ENCODE measurements at places on chromosomes 12 and 14. TPM values are rescaled to one million over a fixed set of nuclear protein-coding genes. Genes with fewer than 3 reads are reported as not detected.

GRCh38 chr12:110109037-110109836, 14.9 kb upstream of the IFT81 start:
- DNase-seq = peak; percentile 40

DNA sequence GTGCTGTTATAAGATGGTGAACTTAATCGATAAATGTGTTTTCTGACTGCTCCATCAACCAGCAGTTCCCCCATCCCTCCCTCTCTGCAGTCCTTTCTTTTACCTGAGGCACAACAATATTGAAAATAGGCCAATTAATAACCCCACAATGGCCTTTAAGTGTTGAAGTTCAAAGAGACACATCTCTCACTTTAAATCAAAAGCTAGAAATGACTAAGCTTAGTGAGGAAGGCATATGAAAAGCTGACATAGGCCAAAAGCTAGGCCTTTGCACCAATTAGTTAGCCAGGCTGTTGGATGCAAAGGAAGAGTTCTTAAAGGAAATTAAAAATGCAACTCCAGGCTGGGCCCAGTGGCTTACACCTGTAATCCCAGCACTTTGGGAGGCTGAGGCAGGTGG, 43.7 kb downstream of the SAV1 start:
- DNase-seq = no peak

DNA sequence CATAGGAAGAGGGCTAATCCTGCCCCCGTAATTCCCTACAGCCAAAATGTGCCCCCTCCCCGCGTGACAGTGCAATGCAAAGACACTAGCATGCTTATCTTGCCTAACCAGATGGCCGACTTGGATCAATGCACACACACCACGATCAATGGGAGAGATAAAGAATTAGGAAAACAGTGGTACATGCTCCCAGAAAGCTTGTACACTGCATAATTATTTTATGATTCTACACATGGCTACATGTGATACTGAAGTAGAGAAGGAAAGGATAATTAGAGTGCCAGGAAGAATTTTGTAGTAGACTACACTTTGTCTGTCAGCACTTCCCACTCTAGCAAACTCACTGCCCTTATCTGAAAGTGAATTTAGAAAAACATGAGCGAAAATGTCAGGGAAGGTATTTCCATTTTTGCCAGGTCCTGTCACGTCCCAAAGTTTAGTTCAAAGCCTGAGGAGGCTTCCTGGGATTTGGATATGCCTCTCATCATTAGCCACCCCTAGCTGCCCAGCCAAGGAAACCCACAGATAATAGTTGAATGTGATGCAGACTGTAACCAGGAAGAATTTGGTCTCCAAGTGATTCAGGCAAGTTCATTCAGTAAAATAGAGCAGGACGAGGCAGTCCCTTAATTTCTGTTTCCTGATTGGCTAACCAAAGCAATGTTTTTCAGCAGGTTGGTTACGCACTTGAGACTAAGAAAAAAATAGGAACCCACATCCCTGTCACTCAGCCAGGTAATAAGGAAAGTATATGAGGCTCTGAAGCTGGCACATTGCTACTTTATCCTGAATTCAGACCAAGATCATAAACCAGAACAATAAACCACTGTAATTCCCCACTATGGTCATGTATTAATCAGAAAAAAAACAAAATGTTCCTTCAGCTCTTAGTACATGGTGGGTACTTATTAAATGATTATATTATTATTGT, 199.6 kb upstream of the OTX2 start:
- no peak for DNase-seq

The PTPRR gene
- 0.46 TPM for total RNA-seq

The HOXC10 gene
- 15.7 TPM for total RNA-seq

The LRRC43 gene
- total RNA-seq = 2.5 TPM

The L3HYPDH gene
- total RNA-seq = 19.5 TPM

DNA sequence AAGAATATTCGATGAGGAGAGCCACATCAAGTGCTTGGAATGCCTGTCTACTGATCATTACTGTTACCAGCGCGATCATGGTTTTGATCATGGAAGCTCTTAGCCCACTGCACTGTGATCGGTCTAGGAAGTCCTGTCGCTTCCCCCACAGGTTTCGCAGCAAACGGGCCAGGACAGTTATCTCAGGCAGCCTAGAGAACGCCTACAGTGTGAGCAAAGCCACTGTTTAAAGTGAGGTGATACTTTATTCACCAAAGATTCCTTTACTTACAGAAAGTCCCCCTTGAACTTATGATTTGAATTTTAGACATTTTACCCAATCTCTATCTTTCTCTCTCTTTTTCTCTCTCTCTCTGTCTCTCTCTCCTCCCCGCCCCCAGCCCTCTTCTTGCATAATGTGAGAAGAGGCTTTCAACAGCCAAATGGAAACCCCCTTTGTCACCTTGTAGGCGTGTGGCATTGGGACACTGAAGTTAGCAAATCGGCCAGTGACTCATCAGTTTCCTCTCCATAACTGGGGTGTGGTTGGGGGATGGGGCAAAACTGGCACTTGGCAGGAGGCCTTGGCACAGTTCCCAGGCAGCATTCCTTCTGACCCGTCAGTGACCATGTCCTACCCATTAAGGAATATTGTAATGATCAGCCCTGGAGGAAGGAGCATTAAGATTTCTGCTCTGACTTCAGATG, 214.8 kb downstream of the CHST11 start:
- peak; percentile 99 for DNase-seq

The INHBC gene
- not detected for total RNA-seq

- no peak for DNase-seq
Observed at GRCh38 chr12:92061061-92061460, 84.6 kb downstream of the BTG1 start.

DNA sequence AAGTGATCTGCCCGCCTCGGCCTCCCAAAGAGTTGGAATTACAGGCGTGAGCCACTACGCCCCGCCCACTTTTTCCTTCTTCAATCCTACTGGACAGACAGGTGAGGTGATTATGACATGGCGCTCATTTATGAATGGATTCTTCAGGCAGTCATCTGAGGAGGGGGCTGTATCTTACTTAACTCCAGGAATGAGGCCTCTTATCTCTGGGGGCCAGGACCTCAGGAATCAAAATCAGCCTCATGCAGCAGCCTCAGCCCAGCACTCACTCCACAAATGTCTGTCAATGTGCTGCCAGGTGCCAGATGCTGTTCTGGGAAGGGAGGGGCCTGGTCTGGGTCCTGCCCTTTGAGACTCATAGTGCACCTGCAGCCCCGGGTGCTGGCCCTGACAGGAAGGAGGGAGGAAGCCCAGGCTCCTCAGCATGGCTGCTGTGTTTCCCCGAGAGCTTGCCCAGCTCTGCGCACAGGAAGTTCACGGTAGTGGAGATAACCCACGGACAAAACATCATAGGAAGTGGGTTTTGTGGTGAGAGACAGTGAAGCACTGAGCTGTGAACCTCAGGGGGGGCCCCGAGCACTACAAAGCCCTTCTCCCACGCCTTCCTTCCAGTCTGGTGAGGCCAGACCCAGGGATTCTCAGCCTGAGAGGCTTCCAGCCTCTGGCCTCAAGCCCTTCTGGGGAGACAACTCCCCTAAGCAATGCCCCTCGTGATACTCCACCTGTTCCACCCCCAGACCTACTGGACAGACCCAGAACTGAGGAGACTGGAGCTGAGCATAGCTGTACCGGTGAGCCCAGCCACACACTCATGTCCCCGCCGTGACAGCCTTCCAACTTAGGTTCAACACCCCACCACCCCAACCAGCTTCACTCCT, 22.3 kb downstream of the GALNT6 start:
- no peak for DNase-seq

- no peak for DNase-seq
Observed at GRCh38 chr12:23504641-23505399, 444.6 kb downstream of the SOX5 start.

- no peak for DNase-seq
Observed at GRCh38 chr14:57573173-57573572, 79.5 kb upstream of the CCDC198 start.

DNA sequence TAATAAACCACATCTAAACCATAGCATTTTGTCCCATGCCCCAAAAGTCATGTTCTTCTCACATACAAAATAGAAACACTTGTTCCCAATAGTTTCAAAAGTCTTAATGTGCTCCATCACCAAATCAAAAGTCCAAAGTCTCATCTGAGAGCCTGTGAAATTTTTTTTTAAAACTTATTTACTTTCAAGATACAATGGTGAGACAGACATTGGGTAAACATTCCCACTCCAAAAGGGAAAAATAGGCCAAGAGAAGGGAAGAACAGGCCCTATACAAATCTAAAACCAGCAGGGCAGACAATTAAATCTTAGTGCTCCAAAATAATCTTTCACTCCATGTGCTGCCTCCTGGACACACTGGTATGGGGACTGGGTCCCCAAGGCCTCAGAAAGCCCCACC, 84.4 kb upstream of the AMIGO2 start:
- DNase-seq = no peak

GRCh38 chr12:121697093-121697698, 15.4 kb upstream of the TMEM120B start:
- DNase-seq = no peak

The COX8C gene
- total RNA-seq = not detected

The C3AR1 gene
- 0.22 TPM for total RNA-seq

The R3HDM2 gene
- total RNA-seq = 10.5 TPM

DNA sequence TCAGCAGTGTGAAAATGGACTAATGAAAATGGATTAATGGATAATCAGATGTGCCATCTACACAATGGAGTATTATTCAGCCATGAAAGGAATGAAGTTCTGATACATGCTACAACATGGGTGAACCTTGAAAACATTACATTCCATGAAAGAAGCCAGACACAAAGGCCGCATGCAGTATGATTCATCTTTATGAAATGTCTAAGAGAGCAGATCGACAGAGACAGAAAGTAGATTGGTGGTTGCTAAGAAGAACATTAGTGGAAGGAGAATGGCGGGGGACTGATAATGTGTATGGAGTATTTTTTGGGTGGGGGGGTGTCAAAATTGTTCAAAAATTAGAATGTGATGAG, 47.3 kb downstream of the PRKAB1 start:
- no peak for DNase-seq

The OR4E2 gene
- total RNA-seq = not detected

DNA sequence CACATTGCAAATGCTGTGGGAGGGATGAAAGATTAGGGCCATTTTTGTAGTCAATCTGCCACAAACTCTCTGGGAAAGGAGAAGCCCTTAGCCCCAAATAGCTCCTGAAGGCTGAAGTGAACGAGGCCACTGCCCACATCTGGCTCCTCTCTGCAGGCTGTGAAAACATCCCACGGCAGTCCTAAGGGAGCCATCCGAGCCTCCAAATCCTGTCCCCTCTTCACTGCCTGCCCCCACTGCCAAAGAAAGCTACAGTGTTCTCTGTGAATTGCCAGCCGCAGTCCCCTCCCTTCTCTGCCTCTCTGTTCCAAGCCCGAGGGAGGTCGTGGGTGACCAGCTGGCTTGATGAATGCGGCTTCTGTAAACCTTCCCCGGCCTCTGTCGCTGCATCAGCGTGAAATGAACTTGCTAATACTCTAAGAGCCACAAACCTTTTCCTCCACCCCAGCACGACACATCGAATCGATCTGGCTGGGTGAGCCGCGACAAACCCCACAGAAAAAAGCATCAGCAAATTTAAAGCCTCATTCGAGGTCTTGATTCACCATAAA, 180.7 kb upstream of the NRXN3 start:
- DNase-seq = no peak

- no peak for DNase-seq
Observed at GRCh38 chr14:102870994-102871831, 51.2 kb upstream of the AMN start.

- peak; percentile 91 for DNase-seq
Observed at GRCh38 chr14:58281969-58282368, 16.4 kb upstream of the ARID4A start.

DNA sequence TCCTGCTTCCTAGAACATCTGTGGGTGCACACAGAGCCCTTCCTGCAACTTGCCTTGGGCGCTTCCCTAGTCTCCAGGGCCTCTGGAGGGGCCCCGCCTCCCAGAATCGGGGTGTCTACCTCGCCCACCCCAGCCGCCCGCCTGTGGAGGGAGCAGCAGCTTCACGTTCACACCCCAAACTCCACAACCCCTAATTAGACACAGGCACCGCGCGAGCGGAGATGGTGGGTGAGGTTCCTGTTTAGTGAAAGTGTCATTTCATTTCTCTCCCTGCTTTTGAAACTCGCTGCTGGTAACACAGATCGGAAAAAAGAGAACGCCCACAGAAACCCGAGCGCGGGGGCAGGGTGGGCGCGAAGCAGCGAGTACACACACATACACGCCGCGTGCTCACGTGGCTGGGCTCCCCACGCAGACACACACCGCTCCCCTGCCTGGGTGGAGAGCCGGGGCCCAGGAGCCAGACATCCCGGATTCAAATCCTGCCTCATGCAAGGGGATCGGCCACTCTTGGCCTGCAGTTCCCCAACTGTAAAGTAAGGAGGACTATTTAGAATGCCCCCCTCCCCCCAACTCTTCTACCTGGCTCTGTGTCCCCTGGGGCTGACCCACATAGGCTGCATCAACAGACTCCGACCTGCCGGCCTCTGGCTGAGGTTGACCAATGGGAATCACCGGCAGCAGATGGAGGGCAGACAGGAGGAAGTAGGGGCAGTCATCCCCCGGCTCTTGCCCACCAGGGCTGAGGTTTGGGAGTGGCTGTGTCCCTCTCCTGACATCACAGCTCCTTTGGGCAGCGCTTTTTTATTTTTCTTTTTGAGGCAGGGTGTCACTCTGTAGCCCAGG, 79.2 kb upstream of the NCOR2 start:
- DNase-seq = no peak

- DNase-seq = no peak
Observed at GRCh38 chr14:94368956-94369355, 19.4 kb downstream of the SERPINA1 start.

GRCh38 chr12:27342536-27342935, 9.9 kb downstream of the BMAL2 start:
- DNase-seq = no peak

DNA sequence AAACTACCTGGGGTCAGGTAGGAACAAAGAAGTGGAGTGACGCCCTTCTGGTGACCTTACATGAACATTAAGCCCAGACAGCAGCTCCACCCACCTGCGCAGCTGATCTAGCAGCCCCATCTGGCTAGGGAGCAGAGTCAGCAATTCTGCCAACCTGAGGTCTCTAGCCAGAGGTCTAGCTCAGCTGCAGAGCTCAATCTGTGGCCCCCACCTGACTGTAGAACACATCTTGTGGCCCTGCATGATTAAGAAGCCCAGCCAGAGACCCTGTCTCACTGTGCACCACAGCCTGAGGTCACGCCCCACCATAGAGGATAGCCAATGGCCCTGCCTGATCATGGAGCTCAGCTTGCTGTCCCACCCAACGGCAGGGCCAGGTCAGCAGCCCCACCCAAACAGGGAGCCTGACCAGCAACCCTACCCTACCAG, 50.6 kb upstream of the HIGD1C start:
- no peak for DNase-seq

DNA sequence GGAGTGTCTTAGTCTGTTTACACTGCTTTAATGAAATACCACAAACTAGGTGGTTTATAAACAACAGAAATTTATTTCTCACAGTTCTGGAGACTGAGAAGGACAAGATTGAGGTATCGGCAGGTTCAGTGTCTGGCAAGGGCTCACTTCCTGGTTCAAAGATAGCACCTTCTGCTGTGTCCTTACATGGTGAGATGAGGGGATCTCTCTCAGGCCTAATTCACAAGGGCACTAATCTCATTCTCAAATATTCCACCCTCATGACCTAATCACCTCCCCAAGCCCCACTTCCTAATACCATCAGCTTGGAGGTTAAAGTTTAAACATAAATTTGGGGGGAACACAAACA, 35.0 kb upstream of the PLEK2 start:
- no peak for DNase-seq

GRCh38 chr14:81638656-81639280, 105.1 kb upstream of the SEL1L start:
- no peak for DNase-seq

Measured in epithelial cell of proximal tubule (primary cell).